ENCODE measurements at places on chromosomes 7 and 10.

DNA sequence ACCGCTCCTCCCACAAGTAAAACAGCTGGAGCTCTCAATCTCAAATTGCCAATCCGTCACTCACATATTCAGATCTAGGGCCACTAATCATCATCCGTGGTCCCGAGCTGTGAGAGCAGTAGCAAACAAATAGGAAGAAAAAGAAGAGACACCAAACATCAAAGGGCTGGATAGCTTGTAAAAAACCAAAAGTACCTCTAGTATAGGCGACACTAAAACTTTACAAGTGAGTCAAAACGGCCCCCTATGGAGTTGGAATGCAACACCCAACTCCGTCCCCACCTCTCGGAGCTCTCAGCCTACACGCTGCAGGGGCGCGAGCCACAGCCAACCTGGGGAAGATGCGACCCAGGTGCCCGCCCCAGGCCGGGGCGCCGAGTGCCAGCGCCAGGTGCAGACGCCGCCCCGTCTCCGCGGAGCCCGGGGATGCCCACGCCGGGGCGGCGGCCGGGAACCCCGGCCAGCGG, 581 bp downstream of the FAM3C start:
- peak; percentile 85 for DNase-seq

DNA sequence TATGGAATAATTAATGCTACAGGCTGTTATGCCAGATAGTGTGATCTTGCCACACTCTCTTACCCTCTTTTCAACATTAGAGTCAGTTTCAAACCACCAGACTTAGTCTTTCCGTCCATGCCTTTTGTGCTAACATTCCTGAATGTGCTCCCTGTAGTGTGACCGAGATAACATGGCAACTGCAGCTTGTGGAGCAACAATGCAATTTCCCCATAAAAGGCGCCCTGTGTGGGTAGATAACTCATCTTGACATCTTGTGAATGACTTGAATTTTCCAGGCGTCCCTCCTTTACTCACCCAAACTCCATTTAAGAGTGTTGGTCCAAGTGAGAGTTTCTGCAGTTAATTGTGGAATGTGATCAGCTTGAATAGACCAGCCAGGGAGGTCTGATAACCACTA, 99.6 kb downstream of the DNAH11 start:
- no peak for DNase-seq

DNA sequence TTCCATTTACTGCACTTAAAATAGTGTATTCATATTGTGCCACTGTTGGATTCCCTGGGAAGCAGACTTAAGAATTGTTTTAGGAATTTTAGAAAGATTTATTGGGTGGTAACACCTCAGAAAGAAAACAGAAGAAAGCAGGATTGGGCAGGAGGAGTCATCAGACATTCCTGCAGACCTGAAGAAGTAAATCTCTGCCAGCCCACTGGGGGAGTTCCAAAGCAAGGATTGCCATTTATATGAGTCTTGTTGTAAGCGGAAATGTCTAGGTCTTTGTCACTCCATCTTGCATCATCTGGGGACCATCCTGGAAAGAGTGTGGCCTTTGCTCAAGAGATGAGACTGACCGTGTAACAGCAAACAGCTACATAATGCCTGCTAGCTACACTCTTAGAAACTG, 947.6 kb upstream of the POT1 start:
- DNase-seq: no peak

DNA sequence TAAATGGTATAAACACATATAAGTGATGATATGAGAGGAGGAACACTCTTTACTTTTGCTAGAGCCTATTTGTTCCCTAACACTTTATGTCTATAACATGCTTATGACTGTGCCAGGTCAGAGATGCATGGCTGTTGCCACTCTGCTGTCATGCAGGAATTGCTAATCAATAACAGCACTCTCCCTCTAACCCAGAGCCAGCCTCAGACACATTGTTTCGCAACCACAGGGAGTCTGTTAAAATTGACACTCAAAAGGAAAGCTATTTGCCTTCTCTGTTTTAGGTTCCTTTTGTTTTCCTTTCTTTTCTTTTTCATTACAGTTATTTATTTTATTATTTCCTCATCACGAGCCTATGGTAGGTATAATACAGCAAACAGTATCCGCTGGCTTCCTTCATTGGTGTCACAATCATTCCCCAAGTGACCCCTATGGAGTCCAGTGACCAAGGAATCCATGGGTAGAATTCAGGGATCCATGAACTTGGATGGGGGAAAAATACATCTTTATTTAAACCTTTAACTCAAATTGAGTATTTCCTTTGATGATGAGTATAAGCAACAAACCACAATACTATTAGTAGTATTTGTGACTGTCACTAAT, 6.8 kb downstream of the PON2 start:
- no peak for DNase-seq

DNA sequence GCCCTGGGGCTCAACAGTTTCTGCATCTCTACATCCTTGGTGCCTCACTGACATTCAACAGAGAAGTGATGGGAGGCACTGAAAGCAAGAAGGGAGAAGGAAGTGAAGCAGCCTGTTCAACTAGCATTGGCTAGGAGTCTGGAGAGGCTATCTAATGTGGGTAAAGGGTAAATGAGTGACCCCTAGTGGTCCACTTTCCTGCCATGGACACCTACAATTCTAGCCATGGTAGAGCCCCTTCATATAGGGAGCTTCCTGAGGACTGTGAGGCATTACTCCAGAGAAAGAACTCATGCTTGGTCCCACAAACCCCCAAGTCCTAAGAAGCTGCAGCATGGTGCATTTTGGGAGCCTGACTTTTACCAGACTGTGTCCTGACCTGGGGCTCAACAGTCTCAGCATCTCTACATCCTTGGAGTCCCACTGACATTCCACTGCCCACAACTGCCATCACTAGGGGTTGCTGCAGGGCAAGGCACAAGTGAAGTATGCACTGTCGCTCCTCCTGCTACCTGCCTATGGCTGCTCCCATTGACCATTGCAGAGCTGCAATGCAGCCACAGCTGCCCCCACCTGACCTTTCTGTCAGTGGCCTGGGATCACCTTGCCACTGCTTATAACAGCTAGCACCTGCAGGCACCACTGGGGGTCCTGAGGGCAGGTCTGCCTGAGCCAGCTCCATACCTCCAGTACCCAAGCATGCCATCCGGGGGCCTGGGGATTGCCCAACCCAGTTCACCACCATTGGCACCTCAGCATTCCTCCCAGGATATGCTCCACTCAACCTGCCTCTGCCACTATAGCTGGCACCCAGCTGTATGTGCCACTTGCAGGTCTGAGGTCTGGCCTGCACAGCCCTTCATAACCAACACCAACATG, 44.1 kb upstream of the CDK6 start:
- DNase-seq: peak; percentile 64

DNA sequence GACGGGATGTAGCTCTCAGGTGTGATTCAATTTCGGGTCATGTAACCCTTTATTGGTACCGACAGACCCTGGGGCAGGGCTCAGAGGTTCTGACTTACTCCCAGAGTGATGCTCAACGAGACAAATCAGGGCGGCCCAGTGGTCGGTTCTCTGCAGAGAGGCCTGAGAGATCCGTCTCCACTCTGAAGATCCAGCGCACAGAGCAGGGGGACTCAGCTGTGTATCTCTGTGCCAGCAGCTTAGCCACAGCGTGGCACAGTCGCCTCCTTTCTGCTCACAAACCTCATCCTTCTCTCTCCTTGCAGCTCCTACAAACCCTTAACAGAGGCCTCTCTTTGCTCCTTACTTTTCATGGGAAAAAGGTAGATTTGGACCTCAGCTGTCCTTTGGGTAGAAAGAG, 197.5 kb upstream of the PRSS58 start:
- no peak for DNase-seq

DNA sequence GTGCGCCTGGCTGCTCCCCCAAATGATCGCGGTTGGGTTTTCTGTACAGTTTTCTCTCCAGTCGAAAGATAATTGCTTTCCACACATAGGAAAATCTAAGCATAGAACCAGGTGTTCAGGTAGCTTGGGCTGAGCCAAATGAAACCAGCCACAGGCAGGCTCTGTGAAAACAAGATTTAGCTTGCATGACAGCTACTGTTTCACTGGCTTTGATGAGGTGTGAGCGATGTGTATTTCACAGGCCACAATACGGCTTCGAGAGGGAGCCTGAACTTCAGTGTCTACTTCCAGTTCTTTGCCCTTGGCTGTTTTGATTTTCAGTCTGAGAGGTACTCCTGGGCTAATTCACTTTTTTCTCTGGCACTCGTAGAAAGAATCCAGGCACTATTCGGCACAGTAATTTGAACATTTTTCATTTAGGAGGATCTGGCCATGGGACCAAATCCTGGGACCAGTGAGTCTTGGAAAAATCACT, 110.5 kb downstream of the JCAD start:
- no peak for DNase-seq

DNA sequence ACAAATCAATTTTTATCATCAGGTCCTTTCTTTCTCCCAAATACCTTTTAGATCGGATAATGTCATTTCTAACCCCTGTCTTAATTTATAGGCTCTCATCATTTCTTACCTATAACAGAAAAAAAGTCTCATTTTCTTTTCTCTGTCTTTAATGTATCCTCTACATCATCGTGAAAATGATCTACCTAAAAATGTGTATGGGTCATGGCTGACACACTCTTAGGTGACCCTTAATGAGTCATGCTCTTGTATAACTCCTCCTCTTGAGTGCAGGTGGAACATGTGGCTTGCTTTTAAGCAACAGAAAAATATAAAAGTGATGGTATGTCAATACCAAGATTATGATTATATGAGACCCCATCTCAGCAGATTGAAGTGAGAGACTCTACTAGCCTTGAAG, 139.4 kb downstream of the SEMA3C start:
- DNase-seq: no peak

GRCh38 chr7:158276414-158277218, 311.0 kb downstream of the PTPRN2 start:
- no peak for DNase-seq

GRCh38 chr10:23438547-23439451, at the start of gene OTUD1:
TSS of gene OTUD1 (plus strand) at chr10:23439075. CDS start at chr10:23439458, 383 bp downstream.
- DNase-seq: peak; percentile 99

GRCh38 chr10:85643845-85644525, 722.6 kb downstream of the GRID1 start:
- no peak for DNase-seq

- no peak for DNase-seq
These were observed 116.6 kb upstream of the ADCY1 start for GRCh38 chr7:45457591-45457990.

- DNase-seq: no peak
These were observed 306.8 kb downstream of the SDK1 start for GRCh38 chr7:3607847-3608246.

All from activated CD4-positive, alpha-beta T cell treated with anti-CD3 and anti-CD28 coated beads, Interleukin-2, amount 10 ng/mL, durations not matched to agents 24 days and 14 days (primary cell).